ENCODE measurements at places on chromosomes 6 and 20. TPM values are rescaled to one million over a fixed set of nuclear protein-coding genes. Genes with fewer than 3 reads are reported as not detected.
A peak's percentile ranks its signal among the peaks of the same experiment; 100 is the strongest.

DNA sequence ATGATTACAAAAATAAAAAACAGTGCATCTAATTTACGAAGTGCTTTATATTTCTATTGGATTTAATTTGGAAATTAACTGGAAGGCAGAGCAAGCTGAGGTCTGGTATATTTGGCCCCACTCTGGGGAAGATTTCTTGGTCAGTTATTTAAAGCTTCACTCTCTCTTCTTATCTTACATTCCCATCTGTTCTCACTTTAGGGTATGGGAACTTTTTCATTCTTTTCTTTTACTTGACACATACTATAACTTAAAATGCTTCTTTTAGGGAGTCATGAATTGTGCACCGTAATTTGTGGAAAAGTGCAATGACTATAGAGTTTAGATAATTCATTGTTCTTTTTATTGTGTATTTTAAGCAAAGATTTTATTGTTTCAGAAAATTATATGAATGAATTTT is 170.4 kb downstream of the BCKDHB start:
- DNase-seq = peak; percentile 35

CYP39A1 gene
- polyA plus RNA-seq = 2.1 TPM

CPXM1 gene
- 83.9 TPM for polyA plus RNA-seq

KCNQ5 gene
- 0.28 TPM for polyA plus RNA-seq

DNA sequence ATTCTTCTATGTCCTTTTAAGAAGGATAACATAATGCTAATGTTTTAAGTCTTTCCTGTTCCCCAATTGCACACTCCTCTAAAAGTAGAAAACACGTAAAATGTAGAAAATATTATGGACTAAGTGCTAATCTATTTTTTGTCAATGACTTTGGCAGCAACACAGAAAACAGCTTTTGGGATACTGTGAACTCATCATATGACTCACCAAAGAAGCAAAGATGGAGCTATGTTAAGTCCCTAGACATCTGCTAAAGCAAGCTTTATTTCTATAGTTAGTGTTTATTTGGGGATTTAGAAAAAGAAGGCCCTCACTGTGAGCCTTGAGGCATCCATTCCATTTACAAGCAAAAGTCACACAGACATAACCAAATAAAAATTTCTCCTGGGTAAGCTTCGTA is 23.0 kb downstream of the OPN5 start:
- DNase-seq = peak; percentile 58

GRCh38 chr6:124958759-124959354 is 3.4 kb upstream of the RNF217 start:
- DNase-seq = no peak

DNA sequence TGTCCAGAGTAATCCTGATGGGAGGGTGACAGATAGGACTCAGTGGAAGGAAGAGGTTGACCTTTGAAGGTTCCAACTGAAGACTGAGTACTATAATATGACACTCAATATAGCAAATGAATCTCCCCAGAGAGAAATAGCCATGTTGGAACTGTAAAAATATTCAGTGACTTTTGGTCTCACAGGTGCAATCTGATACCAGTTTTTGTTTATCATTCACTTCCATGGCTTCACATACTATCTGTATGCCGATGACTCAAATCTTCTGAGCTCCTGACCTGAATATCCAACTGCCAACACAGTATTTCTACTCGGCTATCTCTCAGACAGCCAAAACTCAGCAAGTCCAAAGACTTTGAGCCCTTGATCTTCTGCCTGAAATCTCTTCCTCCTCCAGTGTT is 21.8 kb upstream of the PKHD1 start:
- DNase-seq = peak; percentile 51

FLRT3 gene
- 10.5 TPM for polyA plus RNA-seq

EFCAB8 gene
- 0.14 TPM for polyA plus RNA-seq

HLA-DRA gene
- polyA plus RNA-seq = 25.8 TPM

EMILIN3 gene
- 30.5 TPM for polyA plus RNA-seq

DNA sequence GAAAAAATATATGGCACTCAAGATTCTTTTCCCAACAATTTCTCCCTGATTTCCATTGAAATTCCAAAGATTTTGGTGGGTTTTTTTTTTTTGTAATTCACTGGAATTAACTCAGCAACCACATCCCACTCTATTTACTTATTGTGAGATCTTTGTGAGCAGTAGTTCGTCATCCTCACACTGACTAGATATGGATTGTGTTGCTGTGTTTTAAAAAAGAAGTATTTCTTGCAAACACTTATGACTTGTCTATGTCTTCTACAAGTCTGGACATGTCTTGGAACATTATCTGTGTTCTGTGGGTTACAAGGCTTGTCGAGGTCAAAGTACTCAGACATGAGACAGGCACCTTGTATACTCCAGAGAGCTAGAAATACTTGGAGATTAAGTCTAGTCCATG is 7.3 kb upstream of the TENT5A start:
- no peak for DNase-seq

GRCh38 chr6:37759221-37760144 is 60.0 kb upstream of the ZFAND3 start:
- no peak for DNase-seq

DNA sequence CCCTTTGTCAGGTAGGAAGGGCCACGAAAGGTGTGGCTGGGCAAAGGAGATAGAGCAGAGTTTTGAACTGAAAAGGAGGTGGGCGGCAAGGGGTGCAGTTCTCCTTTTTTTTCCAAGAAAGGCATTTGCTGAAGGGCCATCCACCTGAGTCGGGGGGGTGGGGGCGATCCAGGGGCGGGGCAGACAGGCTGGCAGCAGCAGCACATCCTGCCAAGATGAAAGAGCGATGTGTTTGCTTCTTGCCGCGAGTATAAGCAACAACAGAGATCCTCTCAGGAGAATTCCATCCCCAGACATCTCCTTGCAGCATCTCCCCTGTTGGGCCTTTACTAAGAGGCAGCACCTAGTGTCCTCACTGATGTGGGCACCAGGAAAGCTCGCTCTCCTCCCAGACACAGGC is 516.5 kb downstream of the CD83 start:
- no peak for DNase-seq

DNA sequence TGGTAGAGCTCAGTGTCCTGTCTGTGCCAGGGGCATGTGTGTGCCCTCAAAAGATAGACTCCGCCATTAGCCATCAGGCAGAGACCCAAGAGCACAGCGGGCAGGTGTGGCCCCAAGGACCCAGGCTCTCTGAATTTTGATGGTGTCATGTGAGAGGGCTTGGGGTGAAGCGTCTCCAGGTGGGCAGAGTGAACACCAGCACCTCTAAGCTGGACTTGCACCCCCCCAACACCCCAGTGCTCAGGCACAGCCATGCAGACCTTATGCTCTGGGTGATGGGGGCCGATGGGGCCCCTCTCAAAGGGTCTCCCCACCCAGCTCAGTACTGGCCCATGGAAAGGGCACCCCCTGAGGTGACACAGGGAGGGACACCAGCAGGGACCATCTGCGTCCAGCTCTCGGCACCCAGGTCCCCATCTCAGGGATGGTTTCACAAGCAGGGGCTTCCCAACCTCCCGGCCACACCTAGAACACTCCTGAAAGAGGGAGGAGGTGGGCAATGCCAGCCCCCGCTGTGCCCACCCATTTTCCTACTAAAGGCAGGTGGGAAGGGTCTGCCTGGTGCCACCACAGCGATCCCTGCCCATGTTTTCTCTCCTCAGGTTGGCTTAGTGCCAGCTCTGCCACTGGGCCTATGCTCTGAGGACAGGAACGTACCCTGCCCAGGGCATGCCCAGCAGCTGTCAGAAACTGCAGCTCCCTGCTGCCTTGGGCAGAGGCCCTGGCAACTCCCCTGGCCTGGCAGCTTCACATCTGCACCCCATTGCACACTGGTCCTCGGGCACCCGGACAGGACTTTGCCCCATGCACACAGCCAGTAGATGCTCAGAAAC is 3.5 kb downstream of the CST7 start:
- DNase-seq = peak; percentile 16

FGD2 gene
- 3.4 TPM for polyA plus RNA-seq

SSTR4 gene
- polyA plus RNA-seq = not detected

- no peak for DNase-seq
Measured at GRCh38 chr6:43799551-43800297, 29.7 kb downstream of the VEGFA start.

AFDN gene
- 37.0 TPM for polyA plus RNA-seq

DNA sequence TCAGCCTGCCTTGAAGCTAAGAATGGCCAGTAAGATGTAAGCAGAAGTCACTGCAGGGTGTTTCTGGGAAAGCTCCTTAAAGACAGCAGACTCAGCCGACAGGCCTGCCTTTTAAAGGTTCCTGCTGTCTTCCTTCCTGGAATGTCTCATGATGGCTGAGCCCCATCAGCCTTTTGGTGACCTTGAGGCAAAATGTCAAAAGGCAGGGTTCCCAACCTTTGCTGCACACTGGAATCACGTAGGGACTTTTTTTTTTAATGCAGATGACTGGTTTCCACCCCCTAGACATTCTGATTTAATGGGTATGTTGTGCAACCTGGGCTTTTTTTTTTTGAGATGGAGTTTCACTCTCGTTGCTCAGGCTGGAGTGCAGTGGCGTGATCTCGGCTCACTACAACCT is 11.6 kb downstream of the MDGA1 start:
- no peak for DNase-seq

GRCh38 chr6:47200536-47201334 is 109.0 kb downstream of the TNFRSF21 start:
- DNase-seq = no peak

VWA7 gene
- 1.5 TPM for polyA plus RNA-seq

GRCh38 chr20:62584671-62585460 is 57.4 kb upstream of the SLCO4A1 start:
- no peak for DNase-seq

- no peak for DNase-seq
Measured at GRCh38 chr6:9494864-9495263, 920.0 kb downstream of the TFAP2A start.

- DNase-seq = no peak
Measured at GRCh38 chr6:89406141-89406540, 5.9 kb downstream of the RRAGD start.

GRCh38 chr6:119343167-119343566 is 6.4 kb downstream of the MAN1A1 start:
- no peak for DNase-seq

FABP7 gene
- polyA plus RNA-seq = 2.1 TPM

DNA sequence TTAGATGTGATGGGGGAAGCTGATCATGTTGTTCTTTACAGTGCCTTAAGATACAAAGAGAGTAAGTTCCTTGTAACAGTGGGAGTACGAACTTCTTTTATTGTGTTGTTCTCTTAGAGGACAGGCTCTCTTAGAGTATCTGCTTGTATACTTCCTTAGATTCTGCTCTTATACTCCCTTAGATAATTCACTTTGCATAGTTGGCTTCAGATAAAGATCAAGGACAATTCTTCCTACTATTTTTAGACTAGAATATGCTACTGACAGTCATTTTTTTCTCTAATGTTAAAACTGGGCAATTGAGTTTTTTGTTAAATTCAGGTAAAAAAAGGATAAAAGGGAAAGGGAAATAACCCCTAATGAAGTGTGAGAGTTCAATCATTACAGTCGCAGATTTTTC is 138.7 kb downstream of the MYB start:
- no peak for DNase-seq

Measured in muscle of leg (tissue), 16 donors.